ENCODE measurements at places on chromosomes 11 and 22. TPM values are rescaled to one million over a fixed set of nuclear protein-coding genes. Genes with fewer than 3 reads are reported as not detected.
A peak's percentile ranks its signal among the peaks of the same experiment; 100 is the strongest.

The DDIAS gene
- polyA plus RNA-seq, result 0.38 TPM

The TRIM51 gene
- polyA plus RNA-seq, result not detected

The FGF3 gene
- polyA plus RNA-seq, result not detected

The BAIAP2L2 gene
- not detected for polyA plus RNA-seq

The OR4A15 gene
- not detected for polyA plus RNA-seq

The ZBED4 gene
- 4.8 TPM for polyA plus RNA-seq

The GPHA2 gene
- not detected for polyA plus RNA-seq

The FGF4 gene
- not detected for polyA plus RNA-seq

The P2RY2 gene
- 1.0 TPM for polyA plus RNA-seq

The DTX4 gene
- 21.5 TPM for polyA plus RNA-seq

The MMP12 gene
- polyA plus RNA-seq, result not detected

The LIF gene
- polyA plus RNA-seq, result 1.1 TPM

DNA sequence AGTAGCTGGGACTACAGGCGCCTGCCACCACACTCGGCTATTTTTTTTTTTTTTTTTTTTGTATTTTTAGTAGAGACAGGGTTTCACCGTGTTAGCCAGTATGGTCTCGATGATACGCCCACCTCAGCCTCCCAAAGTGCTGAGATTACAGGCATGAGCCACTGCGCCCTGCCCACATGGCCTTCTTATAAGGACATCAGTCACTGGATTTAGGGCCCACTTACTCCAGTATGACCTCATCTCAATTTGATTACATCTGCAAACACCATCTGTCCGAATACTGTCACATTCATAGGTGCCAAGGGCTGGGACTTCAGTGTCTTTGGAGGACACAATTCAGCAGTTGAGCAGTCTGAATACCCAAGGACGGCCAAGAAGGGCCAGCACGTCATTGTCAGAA is 8.2 kb upstream of the PRR5 start:
- DNase-seq, result no peak

GRCh38 chr11:68122936-68123539 is 1.9 kb upstream of the CHKA start:
- no peak for DNase-seq

DNA sequence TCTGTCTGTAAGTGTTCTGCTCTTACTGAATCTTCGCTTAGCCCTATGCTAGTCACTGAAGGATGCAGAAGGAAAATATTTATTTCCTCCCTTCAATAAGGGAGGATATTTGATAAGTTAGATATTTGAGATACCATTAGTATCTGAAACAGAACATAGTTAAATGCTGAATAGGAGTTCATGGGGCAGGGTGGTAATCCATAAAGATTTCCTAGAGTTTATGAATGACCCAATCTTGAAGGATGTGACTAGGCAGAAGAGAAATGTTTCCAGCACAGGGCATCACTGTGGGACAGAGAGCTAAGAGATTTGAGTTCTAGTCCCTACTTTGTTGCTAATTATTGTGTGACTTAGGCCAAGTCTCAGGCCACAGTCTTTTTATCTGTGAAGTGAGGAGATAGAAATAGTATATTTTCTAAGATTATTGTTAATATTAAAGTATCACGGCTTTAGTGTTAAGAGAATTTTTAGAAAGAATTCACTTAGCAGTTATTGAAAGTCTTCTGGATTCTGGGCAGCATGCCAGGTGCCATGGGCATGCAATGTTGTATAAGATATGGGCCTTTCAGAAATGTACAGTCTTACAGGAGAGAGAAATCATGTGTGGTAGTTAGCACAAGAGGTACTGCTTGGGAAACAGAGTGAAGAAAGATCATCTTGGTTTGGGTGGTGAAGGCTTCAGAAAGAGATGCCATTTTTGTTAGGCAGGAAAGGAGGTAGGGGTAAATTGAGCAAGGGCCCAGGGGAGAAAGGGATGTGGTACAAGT is 24.0 kb downstream of the SWAP70 start:
- peak; percentile 35 for DNase-seq

- no peak for DNase-seq
Measured at GRCh38 chr11:13486926-13487660, 8.7 kb downstream of the PTH start.

GRCh38 chr11:131602431-131602830 is 232.0 kb downstream of the NTM start:
- no peak for DNase-seq

- no peak for DNase-seq
Measured at GRCh38 chr11:101474666-101475065, 109.1 kb downstream of the TRPC6 start.

- no peak for DNase-seq
Measured at GRCh38 chr22:48826546-48826945, 1001.1 kb downstream of the BRD1 start.

DNA sequence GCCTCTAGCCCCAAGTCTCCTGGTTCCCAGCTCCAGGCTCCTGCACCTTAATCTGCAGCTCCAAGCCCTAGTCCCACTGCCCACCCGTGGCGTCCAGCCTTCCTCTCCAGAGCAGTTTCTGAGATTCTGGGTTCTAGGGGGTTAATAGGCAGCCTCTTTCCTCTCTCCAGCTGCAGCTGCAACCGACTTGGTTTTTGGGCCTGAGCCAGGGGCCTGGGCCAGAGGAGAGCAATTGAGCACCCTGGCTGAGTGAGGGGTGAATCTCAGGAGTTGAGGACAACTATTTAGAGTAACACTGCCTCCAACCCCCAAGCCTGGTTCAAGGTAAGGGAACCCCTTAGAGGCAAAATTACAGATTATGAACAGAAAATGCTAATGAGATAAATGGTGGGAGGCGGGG is 9.0 kb upstream of the CHRM1 start:
- no peak for DNase-seq

DNA sequence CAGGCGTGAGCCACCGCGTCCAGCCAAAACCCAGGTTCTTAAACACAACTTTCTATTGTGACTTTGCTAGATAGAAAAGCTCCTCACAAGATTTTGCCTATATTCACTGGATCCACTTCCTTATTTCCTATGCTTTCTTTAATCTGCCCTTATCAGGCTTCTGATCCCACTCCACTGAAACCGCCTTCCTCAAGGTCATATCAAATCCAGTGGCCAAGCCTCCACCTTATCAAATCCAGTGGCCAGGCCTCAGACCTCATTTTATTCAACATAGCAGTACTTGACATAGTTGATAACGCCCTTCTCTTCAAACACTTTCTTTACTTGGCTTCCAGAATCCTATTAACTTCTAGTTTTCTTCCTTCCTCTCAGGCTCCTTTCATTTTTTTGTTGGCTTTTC is 29.5 kb downstream of the DIXDC1 start:
- no peak for DNase-seq

- no peak for DNase-seq
Measured at GRCh38 chr11:72423840-72424239, 10.5 kb downstream of the CLPB start.

GRCh38 chr22:40009951-40010671 is 15.4 kb downstream of the FAM83F start:
- no peak for DNase-seq

DNA sequence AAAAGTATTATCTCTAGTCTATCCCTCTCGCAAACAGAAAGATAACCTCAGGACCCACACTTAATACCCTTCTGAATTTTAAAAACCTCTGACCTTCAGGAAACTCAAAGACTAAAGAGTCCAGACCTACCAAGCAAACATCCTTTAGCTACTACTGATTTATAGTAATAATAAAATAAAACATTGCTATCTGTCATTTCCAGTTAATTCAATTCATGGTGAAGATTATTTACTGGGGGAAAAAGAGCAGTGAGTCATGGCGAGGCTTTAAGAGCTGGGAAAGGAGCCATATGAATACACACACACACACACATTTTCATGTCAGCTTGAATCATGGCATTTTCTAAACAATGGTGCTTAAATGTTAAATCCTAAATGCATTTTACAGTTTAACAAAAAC is 87.1 kb downstream of the FAM76B start:
- no peak for DNase-seq

DNA sequence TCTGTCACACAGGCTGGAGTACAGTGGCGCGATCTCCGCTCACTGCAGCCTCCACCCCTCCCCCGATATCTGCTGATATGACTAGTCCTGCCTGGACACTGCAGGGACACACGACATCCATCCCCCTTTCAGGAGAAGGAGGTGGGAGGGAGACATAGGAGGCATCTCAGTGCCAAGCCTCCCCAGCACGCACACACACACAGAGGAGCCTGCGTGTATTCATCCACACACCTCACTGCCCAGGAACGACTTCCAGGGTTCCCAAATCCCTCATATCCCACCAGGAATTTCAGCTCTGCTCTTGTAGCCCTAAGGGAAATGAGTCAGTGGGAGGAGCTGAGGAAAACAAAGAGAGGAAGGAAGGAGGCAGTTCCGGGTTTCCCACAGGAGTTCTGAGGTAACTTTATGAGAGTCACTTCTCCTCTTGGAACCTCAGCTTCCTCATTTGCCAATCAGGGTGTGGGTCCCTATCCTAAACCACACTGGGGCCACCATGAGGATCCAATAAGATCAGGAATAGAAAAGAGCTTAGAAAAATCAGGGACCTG is 37.2 kb upstream of the ACER3 start:
- DNase-seq, result no peak

DNA sequence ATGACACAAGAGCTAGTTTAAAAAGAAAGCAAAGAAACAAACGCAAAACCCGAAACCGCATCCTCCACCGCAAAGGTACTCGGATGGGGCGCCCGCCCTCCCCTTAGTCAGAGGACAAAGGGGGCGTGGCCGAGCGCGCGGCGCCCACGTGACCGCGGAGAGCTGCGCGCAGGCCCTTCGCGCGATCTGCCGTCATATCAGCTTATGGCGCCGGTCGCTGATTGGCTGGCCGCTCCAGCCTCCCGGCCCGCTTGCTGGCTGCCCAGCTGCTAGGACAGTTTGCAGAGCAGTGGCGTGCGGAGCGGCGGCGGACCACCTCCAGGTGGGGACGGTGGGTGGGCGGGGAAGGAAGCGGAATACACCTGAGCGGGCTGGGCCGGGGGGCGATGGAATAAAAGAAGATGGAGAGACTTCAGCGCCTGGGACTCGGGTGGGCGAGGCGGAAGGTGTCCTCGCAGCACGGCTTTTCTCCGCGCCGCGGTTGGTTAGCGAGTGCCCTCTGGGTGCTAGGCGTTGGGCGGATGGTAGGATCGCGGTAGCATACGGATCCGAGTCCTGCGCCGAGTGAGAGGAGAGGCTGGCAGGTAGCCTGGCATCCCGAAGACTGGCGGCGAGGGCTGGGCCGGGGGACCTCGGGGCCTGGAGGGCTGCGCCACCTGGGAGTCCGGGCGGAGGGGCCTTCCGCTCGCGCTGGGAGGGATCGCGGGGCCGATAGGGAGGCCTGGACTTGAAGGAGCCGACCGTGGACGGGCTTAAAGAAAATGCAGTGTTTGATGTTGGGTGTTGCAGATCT is at the start of gene SC5D:
TSS of gene SC5D (plus strand) at position 277 of the 793 bp plus-strand sequence. CDS start 10,605 bp downstream, outside the sequence.
- peak; percentile 94 for DNase-seq

GRCh38 chr11:69475866-69476471 is 5.5 kb upstream of the LINC01488 start:
- DNase-seq, result no peak

- no peak for DNase-seq
Measured at GRCh38 chr11:9533058-9533457, 40.4 kb upstream of the WEE1 start.

- DNase-seq, result peak; percentile 90
Measured at GRCh38 chr22:29306175-29306834, at the start of gene GAS2L1. GAS2L1 (plus strand) TSS chr22:29306650; CDS start chr22:29308106, 1,456 bp downstream.

DNA sequence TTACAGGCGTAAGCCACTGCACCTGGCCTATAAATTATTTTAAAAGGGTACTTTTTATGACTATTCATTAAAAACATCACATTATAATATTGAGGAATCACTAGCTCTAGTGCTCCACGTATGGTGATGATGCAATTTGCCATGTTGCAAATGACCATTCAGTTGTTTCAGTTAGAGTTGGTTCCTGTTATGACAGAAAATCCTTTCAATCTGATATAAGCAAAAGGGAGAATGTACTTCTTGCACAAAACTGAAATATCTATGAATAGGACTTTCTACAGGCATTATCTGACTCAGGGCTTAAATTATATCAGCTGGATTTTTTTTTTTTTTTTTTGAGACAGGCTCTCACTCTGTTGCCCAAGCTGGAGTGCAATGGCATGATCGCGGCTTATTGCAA is 45.6 kb upstream of the RRM1 start:
- no peak for DNase-seq

- no peak for DNase-seq
Measured at GRCh38 chr11:104078245-104078644, 41.8 kb downstream of the DDI1 start.

- DNase-seq, result peak; percentile 86
Measured at GRCh38 chr11:112784323-112785073, 176.7 kb upstream of the NCAM1 start.

- DNase-seq, result no peak
Measured at GRCh38 chr11:3382613-3383285, 3.8 kb upstream of the ZNF195 start.

GRCh38 chr11:120173019-120173705 is 35.2 kb upstream of the TRIM29 start:
- DNase-seq, result no peak

DNA sequence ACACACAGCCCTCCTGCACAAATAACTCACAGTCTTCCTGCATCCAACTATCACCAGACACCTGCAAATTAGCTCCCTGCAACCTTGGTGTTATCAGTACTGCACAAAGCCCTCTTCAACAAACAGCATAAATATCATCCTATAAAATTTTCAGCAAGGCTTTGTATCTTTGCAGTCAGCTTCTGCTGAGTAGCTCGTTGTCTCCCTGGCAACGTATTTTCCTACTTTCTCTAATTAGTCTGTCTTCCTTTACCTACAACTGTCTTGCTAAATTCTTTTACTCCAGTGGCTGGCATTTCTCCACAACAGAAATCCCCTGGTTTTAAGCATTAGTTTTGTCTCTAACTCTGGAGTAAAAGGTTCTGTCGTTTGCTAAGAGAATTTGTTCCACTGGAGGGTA is 3.9 kb downstream of the OR8D4 start:
- DNase-seq, result no peak

DNA sequence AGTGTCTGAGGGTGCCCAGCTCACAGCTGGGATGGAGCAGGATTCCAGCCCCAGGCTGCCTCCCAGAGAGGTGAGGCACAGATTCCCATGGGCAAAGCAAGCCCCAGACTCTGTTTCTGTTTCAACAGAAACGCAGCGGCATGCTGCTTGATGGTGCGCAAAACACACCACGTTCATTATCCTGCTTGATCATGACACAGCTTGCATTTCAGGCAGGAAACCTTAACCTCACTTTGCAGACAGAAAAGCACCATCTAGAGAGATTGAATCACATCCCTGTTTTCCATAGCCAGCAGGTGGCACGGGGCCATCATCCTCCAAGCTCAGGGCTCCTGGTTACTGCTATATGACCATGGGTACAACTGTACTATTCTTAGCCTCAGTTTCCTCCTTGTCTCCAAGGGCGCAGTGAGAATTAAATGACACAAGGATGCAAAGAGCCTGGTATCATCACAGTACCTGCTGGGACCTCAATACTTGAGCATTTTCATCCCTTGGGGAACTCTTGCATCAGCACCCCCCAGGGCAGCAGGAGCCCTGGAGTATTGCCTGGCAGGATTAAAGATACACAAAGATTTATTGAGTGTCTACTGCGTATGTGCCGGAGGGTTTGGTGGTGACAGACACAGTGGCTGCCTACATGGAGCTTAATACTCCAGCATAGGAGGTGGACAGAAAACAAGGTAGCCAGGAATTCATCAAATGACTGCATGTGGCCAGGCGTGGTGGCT is 110.0 kb downstream of the TP53I11 start:
- no peak for DNase-seq

GRCh38 chr11:13423372-13423771 is 39.6 kb downstream of the BTBD10 start:
- no peak for DNase-seq
